ENCODE measurements at places on chromosomes 6 and 20. TPM values are rescaled to one million over a fixed set of nuclear protein-coding genes. Genes with fewer than 3 reads are reported as not detected.

Gene DNAH8
- total RNA-seq, result not detected

Gene CYP24A1
- total RNA-seq, result not detected

- no peaks in the 10 kb centered on the region for H3K27me3 ChIP-seq
- no peaks in the 10 kb centered on the region for H3K36me3 ChIP-seq
- DNase-seq, result no peak
- H3K4me3 ChIP-seq, result peak overlapping the region; percentile 82
- H3K27ac ChIP-seq, result peak overlapping the region; percentile 73
Observed at GRCh38 chr6:157982102-157982562, 469 bp downstream of the SYNJ2 start.

DNA sequence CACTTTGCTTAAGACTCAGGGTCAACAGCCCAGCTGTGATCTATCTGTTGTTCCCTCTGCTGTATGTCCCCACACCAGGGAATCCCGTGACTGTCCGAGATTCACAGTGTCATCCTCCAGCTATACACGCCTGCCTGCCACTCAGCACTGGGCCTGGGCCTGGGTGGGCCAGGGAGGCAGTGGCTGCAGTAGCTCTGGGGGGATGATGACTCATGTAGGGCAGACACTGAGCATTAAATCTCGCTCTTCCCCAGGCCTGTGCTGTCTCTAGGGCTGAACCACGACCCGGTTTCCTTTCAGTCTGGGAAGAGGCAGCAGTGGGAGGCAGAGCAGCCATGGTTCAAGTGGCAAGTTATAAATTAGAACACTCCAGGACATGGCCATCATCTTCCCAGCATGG is 173.9 kb downstream of the LRFN2 start:
- no peaks in the 10 kb centered on the region for H3K4me1 ChIP-seq
- no peak overlapping the region for H3K4me3 ChIP-seq
- H3K27me3 ChIP-seq, result no peaks in the 10 kb centered on the region
- H3K36me3 ChIP-seq, result no peaks in the 10 kb centered on the region

DNA sequence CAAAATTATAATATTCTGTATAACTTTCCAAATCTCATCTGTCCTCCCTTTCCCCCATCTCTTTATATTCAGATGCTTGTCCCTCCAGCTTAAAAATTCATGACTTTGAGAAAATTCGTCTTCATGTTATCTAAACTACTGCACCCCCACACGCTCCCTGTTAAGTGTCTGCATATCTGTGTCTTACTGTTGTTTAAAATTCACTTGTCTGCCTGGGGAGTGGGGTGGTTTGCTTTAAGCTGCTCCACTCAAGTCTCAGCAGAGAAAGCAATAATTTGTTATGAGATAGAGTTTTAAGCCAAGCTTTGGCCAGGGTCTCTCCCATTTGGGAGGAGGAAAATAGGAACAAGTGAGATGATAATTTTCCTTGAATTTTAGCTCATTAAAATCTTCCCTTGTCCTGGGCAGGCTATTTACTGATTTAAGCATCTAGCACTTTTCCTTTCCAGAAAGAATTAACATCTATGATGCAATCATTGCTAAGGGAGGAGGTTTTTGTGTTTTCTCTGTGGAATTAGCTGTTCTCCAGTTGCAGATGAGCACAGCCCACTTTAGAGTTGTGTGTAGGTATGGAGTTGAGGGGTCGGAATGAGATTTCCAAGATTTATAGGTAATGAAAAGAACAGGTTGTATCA is 36.8 kb downstream of the MTHFD1L start:
- H3K36me3 ChIP-seq, result no peaks in the 10 kb centered on the region
- no peak overlapping the region for H3K4me3 ChIP-seq
- peaks cover 3% of the 10 kb centered on the region for H3K4me1 ChIP-seq

All from thoracic aorta (tissue), 2 donors.